Uterine smooth muscle cell (primary cell): ENCODE measurements at places on chromosomes 3 and 15. TPM values are rescaled to one million over a fixed set of nuclear protein-coding genes. Genes with fewer than 3 reads are reported as not detected.

GRK7 gene
- under 0.01 TPM in 1 of 2 replicates, not detected in the other for total RNA-seq

MTHFS gene
- total RNA-seq, result 11.5 and 11.8 TPM in 2 replicates

C3orf33 gene
- 3.8 and 4.4 TPM in 2 replicates for total RNA-seq

ACTRT3 gene
- 3.7 and 4.2 TPM in 2 replicates for total RNA-seq

SLC7A14 gene
- total RNA-seq, result 0.44 and 0.75 TPM in 2 replicates

DOCK3 gene
- under 0.01 and 0.12 TPM in 2 replicates for total RNA-seq

TEX55 gene
- total RNA-seq, result not detected in 2 replicates

GP5 gene
- total RNA-seq, result under 0.01 TPM in 1 of 2 replicates, not detected in the other

RAF1 gene
- 88.9 and 102 TPM in 2 replicates for total RNA-seq

DPPA2 gene
- not detected in 2 replicates for total RNA-seq

UPK1B gene
- total RNA-seq, result not detected in 2 replicates

KBTBD12 gene
- not detected in 2 replicates for total RNA-seq

DMXL2 gene
- total RNA-seq, result 36.0 and 38.9 TPM in 2 replicates

CHDH gene
- total RNA-seq, result 0.44 and 0.62 TPM in 2 replicates
